Glutamatergic neuron (in vitro differentiated cells): ENCODE measurements at places on chromosomes 4 and X.

DNA sequence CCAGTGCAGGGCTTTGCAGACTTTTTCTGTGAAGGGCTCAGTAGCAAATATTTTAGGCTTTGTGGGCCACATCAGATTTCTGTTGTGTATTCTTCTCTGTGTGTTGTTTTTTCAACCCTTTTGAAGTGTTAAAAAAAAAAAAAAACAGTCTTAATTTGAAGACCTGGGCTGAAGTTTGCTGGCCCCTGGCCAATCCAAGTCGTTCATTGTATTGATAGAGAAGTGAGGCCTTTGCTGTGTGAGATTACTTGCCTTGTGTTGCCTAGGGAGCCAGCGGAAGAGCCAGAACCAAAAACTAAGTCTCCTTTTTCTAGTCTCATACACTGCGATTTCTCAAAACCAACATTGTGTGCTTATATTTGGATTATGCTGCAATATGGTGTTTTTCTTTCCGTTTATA is 46.9 kb downstream of the MTM1 start:
- no peak for DNase-seq

DNA sequence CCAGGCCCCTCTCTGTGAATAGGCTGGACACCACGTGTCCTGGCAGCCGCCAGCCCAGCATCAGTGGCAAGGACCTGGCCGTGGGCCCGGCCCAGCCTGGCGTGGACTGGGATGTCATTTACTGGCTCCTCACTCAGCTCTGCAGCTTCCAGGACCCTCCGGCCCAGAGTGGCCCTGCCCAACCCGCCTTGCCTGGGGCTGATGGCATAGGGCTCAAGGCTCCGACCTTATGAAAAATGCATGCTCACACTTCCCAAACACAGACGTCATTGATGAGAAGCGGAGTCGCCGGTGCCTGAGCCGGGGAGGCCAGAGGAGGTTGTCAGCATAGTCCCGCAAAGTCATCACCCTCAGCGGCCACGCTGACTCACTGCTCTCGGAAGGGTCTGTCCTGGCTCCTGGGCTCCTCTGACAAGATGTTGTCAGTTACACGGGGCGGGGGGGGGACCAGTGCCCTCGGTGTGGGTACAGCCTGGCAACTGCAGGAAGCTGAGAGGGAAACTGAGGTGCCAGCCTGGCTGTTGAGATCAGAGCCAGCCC is 14.3 kb downstream of the CFAP99 start:
- no peak for DNase-seq

DNA sequence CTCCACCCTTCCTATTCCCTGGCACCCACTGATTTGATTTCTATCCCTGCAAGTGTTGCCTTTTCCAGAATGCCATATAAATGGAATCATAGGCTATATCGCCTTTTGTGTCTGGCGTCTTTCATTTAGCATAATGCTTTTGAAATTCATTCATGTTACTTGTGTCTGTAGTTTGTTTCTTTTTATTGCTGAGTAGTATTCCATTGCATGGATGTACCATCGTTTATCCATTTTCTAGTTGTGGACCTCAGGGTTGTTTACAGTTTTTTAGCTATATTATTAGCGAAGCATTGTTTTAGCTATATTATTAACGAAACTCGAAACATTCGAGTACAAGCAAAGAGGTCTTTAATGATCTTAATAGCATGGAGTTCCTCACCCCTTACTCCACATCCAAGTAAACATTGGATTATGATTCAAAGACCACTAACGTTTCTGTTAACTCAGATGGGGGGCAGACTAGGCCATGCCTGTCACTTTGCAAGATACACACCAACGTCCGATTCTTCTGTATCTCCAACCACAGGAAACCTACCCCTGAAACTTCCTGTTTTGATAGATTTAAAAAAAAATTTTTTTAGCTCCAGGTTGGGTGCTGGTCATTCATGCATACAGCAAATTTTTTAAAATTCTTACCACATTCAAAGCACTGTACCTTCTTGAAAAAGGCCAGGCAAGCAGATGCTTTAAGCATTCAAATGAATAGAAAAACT is 1.1 kb downstream of the DCK start:
- no peak for DNase-seq

DNA sequence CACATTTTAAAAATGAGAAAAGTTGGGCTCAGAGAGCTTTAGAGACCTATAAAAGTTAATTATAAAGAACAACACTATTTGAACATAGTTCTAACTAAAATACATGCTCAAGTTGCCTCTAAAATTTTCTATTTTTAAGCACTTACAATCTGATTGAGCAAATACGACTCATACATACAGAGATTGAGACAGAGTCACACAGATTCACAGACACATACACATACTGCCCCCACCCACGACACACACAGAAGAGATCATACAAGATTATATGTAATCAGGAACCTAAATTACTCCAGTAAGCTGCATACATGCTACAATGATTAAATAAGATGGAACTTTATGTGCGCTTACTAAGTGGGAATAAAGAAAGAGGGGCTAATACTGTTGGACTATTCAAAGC is 2.7 kb upstream of the ASB5 start:
- no peak for DNase-seq

- DNase-seq, result no peak
These were observed 47.4 kb downstream of the TMEM131L start for GRCh38 chr4:153513596-153513995.
